Activated CD4-positive, alpha-beta T cell treated with anti-CD3 and anti-CD28 coated beads, Interleukin-2, amount 10 ng/mL, durations not matched to agents 24 days and 14 days (primary cell): ENCODE measurements at places on chromosomes 3 and 15. TPM values are rescaled to one million over a fixed set of nuclear protein-coding genes. Genes with fewer than 3 reads are reported as not detected.

The RETNLB gene
- total RNA-seq = not detected in 2 replicates

The CYP8B1 gene
- not detected in 2 replicates for total RNA-seq

The SRP14 gene
- total RNA-seq = 153 and 155 TPM in 2 replicates

The COLQ gene
- 1.7 TPM in 2 replicates for total RNA-seq

The AADAC gene
- not detected in 2 replicates for total RNA-seq
